ENCODE measurements at places on chromosomes 2 and 18.

GRCh38 chr2:220452561-220452960, 825.1 kb downstream of the SLC4A3 start:
- DNase-seq = no peak

GRCh38 chr18:6711467-6711866, 18.0 kb upstream of the ARHGAP28 start:
- DNase-seq = no peak

DNA sequence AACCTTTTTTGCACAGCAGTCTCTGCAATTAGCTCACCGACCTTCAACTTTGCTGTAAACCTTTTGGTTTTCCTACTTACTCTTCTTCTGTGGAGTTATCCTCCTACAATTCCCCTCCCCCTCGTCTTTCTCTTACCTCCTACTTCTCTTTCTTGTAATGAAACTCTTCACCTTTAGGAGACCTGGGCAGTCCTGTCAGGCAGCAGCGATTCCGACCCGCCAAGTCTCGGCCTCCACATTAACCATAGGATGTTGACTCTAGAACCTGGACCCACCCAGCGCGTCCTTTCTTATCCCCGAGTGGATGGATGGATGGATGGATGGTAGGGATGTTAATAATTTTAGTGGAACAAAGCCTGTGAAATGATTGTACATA, 8.3 kb downstream of the TBR1 start:
- DNase-seq = no peak

DNA sequence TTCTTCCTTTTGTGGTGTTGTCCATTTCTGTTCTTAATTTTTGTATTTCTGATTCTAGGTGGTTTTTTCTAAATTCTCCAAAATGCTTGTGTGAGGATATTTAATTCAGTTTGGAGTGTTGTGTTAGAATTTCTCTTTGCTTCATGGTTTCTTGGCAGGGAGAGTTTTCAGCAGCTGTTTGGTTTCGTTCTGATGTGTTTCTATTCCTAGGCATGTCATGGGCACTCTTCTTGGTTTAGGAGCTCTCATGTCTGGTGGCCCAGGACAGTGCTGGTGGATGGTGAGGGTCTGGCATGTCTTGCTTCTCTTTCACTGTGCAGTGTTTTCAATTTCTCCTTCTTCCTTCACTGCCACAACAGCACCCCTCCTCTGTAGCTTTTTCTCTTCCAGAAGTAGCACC, 52.9 kb downstream of the OSBPL6 start:
- DNase-seq = no peak

- DNase-seq = peak; percentile 62
Measured at GRCh38 chr2:85853499-85854165, 35.2 kb downstream of the ST3GAL5 start.

DNA sequence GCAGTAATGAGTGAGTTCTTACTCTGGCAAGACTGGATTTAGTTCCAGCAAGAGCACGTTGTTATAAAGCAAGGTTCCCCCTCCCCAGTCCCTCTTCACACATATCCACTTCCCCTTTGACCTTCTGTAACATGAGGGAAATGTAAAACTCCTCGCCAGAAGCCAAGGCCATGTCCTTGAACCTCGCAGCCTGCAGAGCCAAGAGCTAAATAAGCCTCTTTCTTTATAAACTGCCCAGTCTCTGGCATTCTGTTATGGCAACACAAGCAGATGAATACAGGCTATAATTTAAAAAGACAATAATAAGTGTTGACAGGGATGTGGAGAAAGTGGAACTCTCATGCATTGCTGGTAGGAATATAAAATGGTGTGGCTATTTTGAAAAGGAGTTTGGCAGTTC, 60.3 kb downstream of the TLK1 start:
- DNase-seq = no peak

- DNase-seq = no peak
Measured at GRCh38 chr18:27823053-27823452, 353.9 kb downstream of the CDH2 start.

GRCh38 chr2:215530191-215530968, 94.5 kb upstream of the FN1 start:
- no peak for DNase-seq

GRCh38 chr2:230184727-230185578, 34.8 kb downstream of the SP110 start:
- no peak for DNase-seq

DNA sequence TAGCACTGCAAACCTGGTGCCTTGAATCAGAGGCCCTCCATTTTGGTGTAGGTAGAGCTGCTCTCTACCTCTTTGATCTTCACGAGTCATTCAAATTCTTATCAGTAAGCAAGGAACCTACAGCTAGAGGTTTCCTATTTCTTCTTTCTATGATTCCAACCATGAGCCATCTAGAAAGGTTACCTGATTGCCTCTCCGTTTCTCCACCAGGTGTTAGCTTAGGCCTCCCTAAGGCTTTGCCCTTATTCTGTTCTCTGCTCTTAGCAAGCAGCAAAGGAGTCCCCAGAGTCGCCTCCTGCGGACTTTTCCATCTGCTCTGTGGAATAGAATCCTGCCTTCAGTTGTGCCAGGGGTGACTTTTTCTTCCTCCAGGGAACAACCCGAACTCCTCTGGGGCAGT, 173.6 kb downstream of the GRB14 start:
- no peak for DNase-seq

DNA sequence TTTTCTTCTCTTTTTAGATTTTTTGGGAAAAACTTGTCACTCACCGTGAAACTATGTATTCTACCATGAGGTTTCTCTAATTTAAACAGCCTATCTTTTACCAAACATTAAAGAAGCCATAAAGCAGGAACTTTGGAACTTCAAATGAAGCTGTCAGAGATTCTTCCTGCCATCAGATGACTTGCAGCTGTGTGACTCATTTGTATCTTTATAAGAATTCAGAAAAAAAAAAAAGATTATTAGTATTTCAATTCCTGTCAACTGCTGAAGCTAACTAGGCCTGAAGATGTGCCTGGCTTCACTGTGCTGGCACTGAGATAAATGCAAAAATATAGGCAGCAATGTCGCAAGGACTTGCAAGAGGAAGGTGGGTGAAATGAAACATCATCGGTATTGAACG, 1399.1 kb upstream of the PIK3C3 start:
- no peak for DNase-seq

DNA sequence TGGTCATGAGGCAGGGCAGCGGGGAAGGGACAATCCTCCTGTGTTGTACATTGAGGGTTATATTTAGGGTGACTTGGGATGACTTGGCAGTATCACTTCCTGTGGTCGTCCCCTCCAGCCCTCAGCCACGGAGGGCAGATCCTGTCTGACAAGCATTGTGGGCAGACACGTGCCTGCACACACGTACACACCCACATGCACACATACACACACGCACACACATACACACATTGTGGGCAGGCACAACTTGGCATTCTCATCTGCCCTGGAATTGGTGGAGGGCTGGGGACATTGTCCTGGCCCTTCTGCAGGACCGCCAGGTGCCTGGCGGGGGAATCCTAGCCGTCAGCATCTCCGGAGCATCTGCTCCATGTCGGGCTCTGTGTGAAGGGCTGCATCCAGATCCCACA, 47.6 kb downstream of the ODC1 start:
- DNase-seq = peak; percentile 63

- no peak for DNase-seq
Measured at GRCh38 chr18:75034937-75035336, 174.0 kb downstream of the PTGR3 start.

DNA sequence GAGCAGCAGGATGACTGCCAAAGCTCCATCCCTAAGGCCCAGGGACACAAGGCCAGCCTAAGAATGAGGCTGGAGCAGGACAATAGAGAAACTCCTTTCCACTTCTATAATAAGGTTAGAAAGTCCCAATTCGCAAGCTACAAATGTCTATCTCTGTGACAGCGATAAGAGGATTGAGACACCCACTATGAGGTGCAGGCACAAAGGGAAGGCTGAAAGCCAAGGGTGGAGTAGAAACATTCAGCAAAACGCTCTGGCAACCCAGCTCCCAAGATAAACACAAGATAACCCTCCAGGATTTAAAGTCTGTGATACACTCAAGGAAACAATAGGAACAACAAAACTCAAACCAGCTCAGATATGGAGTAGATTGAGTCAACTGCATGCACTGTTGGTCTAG, 418.0 kb upstream of the UBE2E3 start:
- DNase-seq = no peak

DNA sequence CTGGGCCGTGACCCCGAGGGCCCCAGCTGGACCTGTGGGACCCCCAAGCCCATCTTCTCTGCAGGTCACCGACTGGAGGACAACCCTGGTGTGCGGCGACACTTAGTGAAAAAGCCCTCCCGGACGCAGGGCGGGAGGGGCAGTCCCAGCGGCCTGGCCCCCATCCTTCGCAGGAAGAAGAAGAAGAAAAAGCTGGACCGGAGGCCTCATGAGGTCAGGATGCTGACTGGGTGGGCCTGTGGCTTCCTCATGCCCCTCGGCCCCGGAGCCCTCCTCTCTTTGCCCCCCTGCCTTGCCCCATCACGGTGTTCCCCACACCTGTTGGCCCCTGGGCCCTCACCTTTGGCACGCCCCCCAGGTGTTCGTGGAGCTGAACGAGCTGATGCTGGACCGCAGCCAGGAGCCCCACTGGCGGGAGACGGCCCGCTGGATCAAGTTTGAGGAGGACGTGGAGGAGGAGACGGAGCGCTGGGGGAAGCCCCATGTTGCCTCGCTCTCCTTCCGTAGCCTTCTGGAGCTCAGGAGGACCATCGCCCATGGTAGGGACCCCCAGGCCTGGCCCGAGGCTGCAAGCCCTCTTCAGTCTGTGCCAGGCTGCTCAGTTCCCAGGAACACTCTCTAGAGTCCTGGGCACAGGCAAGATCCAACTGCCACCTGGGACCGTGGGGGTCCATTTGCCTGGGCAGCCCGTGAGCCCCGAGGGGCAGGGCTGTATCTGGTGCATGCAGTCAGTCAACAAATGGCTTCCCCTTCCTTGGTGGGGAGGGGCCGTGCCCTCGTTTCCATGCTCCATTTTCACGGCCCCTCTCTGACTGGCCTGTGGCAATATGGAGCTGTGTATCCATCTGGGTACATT, 4.7 kb downstream of the SLC4A3 start:
- DNase-seq = no peak

DNA sequence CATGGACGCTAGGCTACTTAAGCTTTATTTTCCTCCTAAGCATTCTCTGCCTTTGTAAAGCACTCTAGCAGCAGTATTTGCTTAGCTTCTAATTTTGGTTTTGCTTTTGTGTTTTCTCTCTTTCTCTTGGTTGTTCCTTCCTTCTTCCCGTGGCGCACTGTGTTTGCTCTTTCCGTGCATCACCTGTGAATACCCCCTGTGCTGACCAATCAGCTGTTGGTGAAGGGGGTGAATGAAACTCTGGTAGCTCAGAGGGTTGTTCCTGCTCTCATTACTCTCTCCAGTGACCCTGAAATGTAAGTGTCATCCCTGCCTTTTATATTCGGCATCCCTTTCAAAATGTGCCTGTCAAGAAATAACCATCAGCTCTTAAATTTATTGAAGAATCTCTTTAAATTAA, 45.5 kb upstream of the TNFRSF11A start:
- DNase-seq = no peak

DNA sequence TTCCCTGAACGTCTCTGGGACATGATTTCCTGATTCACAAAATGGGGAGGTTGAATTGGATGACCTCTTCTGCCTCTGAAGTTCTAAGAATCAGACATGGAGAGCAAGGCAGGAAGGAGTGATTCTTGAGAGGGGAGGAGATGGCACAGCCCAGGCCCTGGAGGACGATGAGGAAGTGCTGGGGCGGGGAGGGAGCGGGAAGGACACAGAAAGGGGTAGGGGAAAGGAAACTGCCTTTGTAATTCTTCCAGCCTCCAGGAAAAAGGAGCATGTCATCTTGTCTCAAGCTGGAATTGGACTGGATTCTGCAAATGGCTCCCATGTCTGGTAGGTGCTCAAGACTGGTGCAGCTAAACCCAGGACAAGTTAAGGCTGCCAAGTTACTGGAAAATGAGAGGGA, 97.0 kb upstream of the NCK2 start:
- DNase-seq = no peak

GRCh38 chr2:112933261-112933660, 22.3 kb downstream of the IL37 start:
- DNase-seq = no peak

DNA sequence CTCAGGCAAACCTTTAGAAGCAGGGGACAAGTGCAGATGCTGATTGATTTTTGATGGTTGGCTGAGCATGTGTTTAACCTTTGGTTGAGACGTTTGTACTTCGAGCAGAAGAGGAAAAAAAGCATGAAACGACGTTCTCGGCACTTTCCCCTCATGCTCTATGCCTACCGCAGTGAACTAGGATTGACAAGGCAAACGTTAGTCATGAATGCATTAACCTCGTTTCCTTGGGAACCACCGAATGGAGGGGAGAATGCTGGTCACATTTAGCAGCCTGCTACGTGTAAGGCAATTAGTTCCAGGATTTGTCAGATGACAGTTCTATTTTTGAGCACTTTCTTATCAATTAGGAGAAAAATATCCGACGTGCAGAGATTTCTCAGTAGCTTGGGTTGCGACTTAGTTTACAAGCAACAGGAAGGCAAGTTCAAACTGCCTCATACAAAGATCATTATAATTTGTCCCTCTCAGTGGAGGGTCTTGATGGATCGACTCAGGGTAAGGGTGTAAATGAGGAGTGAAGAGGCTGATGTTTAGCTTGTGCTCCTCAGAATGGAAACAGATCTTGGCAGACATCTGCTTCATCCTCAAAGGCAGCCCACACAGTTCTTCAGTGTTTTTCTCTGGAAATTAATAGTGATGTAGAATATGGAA, 47.4 kb upstream of the GPR45 start:
- DNase-seq = no peak

DNA sequence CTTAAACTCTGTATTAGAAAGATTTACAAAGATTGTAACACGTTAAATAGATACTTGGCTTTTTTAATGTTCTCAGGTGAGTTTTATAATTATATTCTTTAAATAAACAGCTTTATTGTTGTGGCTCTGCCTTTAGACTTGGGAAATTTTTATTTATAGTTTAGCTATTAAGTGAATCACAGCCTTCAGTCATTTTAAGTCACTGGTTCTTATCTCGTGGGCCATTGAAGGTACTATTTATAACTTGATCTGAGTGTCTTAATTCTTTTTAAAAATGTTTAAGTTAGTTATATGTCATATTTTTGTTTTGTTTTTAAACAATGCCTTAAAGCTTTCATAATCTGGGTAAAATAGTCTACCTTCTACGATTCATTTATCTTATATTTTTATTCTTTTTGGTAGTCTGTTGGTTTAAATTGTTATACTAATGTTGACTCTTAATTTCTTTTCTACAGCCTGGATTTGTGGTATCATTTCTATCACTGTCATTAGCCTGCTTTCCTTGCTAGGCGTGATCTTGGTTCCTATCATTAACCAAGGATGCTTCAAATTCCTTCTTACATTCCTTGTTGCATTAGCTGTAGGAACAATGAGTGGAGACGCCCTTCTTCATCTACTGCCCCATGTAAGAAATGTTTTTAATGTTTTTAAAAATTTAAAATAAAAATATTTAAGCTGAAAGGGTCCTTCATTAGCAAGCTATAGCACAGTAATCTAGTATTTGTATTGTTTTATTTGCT, 49.3 kb downstream of the SLC39A10 start:
- no peak for DNase-seq

DNA sequence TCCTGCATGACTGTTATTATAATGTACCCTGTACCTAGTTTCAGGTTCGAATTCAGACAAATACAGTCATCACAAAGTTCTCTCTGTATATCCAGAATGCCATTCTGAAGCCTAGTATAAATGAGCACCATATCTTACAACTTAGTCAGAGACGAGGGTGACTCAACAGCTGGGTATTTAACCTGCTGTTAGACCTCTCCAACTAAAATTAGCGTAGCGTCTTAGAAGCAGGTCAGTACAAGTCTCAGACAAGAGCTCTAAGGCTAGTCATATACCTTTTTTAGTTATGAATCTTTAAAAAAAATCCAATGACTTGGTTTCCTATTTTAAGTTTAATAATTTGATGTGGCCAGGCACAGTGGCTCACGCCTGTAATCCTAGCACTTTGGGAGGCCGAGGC, 74.1 kb downstream of the CABYR start:
- no peak for DNase-seq
